ENCODE measurements at places on chromosomes 11 and 22.
A peak's percentile ranks its signal among the peaks of the same experiment; 100 is the strongest.

- no peak for DNase-seq
These were observed 415.7 kb downstream of the SOX6 start for GRCh38 chr11:15940462-15941205.

DNA sequence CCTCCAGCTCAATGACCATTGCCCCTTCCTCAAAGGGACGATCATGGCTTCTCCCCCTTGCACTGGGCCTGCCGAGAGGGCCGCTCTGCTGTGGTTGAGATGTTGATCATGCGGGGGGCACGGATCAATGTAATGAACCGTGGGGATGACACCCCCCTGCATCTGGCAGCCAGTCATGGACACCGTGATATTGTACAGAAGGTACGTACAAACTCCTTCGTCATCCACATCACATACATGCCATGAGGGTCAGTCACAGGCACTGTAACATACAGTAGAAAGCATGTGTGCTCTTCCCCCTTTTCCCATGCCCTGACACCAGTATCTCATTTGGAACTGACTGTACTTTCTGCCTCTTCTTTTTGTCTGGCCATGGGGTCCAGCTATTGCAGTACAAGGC is 4.0 kb downstream of the TAF10 start:
- DNase-seq: no peak

- no peak for DNase-seq
These were observed 75.2 kb downstream of the RTL6 start for GRCh38 chr22:44422746-44423380.

DNA sequence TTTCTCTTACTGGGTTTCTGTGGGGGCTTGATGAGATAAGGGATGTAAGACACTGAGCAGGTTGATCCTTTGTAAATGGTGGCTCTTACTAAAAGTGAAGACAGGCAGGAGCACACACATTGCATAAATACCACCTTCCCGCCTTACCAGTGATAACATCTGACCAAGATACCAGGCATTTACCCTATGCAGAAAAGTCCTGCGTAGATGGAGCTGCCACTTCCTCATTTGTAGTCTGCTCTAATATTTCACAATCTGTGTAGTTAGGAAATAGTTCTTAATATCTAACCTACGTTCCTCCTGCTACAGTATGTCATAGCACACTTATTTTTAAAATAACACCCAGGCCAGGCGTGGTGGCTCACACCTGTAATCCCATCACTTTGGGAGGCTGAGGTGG is 23.9 kb upstream of the SWAP70 start:
- no peak for DNase-seq

GRCh38 chr11:68041617-68042218 is 2.9 kb downstream of the TCIRG1 start:
- peak; percentile 72 for DNase-seq

DNA sequence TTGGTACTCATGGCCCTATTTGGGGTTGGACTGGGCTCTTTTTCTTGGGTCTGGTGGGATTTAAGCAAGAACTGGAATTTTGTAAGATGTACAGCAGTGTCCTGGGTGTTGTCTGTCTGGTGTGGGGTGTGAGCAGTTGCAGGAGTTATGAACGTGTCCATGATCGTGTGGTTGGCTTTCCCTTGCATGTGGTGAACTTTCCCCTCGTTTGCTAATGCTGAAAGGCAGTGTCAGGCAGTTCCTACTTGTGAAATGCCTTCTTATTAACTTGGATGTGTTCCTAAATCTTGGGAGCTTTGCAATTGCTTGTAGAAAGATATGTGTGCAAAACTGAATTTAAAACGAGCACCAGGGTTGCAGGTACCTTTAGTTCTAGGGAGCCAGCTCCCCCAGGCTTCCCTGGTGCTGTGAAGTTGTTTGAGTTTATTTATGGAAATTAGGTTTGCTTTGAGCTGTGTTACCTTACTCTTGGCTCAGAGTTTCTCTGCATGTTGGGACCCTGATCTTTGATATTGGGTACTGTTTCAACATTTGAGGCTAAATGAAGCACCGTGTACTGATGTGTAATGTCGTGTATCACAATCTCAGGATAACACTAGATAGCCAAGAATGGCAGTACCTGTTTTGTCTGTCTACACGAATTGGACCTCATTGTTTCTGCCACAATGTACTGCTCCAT is 35.8 kb upstream of the HSD17B12 start:
- DNase-seq: no peak

Data from chondrocyte (in vitro differentiated cells).